Caudate nucleus (tissue), 63 donors: ENCODE measurements at places on chromosomes 5 and 9.

DNA sequence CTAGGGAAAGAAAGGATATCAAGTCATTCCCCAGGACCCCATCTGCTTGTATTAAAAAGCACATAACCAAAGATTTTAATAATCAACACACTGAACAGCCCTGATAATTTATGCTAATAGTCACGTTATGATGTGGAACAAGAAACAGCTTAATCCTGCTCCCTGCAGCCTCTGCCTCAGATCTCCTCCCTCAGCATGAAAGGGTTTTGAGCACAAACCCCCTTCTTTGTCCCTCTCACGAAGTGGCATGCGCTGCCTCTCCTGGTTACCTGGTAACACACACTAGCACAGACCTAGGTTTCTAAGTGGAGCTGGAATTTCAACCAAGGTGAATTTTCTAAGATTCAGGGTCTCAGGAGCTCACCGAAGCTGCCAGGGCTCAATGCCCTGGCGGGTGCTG, 5.1 kb downstream of the IGFBPL1 start:
- no peak for DNase-seq

GRCh38 chr9:112091810-112092209, 83.3 kb downstream of the SUSD1 start:
- DNase-seq, result peak; percentile 4

GRCh38 chr9:97984188-97985057, 1.3 kb downstream of the ANP32B start:
- peak; percentile 67 for DNase-seq

DNA sequence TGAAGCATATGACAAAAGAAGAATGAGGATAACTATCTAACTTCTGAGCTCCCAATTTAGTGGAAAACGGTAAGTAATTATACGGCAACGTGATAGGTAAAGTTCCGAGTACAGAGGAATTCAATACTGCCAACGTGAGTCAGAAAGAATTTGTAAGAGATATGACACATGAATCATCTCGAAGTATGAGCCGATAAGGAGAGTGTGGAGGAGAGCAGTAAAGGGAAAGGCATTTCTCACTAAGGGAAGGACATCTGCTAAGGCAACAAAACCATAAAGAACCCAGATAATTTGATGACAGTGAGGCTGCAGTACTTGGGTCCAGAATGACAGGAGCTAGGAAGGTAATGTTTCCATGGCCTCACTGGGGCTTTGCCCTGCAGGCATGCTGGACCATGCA, 11.0 kb downstream of the MPDZ start:
- no peak for DNase-seq

DNA sequence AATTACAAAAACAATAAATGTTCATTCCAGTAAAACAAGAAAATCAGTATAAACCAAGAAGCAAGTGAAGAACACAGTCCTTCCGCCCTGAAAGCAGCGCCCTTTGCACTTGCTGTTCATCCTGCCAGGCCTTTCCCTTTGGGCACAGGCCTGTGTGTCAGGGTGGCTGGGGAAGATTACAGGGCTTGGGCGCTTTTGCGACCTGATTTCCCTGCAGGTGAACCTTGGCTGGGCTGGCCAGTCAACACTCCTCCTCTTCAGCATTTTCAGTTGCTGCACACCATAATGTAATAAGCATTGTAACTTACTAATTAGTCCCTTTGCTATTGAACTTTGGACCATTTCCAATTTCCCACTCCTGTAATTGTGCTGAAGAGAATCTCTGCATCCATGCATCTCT, 38.6 kb upstream of the TDRD7 start:
- DNase-seq, result no peak

- no peak for DNase-seq
Observed at GRCh38 chr5:73170522-73170921, 2.5 kb upstream of the TMEM174 start.

DNA sequence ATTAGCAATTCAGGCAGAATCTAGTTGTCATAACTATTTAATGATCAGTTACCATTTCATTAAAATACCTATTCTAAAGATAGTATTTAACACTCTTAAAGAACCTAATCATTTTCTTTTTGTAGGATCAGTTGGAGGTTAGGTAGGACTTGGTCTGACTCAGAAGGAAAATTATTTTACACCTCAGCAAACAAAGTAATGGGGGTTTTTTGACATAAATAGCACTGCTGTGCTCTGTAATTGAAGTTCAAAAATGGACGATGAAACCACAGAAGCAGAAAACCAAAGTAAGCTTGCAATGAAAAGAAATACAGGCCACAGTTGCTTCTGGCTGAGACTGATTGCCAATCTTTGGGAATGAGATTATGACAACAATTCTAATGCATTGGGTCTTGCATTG, 187.0 kb upstream of the TRPM3 start:
- no peak for DNase-seq

GRCh38 chr5:146744068-146744745, 134.3 kb downstream of the PPP2R2B start:
- DNase-seq, result no peak

- no peak for DNase-seq
Observed at GRCh38 chr9:101585740-101586139, 9.0 kb downstream of the PPP3R2 start.

GRCh38 chr9:73916016-73916673, 581.0 kb upstream of the RORB start:
- no peak for DNase-seq

GRCh38 chr5:6583049-6583880, 49.6 kb downstream of the NSUN2 start:
- DNase-seq, result no peak

- DNase-seq, result no peak
Observed at GRCh38 chr5:16147179-16147900, 32.3 kb downstream of the MARCHF11 start.
